ENCODE measurements at places on chromosomes 12 and 14.

DNA sequence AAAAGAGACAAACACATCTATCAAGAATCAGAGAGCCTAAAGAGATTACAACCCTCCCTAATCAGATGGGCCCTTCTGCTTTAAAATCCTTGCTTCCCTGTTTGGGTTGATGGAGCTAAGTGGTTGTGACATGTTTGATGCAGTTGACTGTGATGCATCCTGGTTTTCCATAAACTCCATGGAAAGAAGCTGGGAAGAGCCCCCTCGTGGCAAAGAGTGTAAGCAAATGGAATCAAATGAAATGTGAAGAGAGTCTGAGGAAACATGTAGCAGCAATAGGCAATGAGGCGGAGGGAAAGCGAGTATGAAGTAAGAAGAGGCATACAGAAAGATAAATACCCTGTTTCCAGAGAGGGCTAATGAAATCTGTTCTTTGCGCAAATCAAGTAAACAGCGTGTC lies 70.4 kb upstream of the SLCO1C1 start:
- DNase-seq, result no peak

DNA sequence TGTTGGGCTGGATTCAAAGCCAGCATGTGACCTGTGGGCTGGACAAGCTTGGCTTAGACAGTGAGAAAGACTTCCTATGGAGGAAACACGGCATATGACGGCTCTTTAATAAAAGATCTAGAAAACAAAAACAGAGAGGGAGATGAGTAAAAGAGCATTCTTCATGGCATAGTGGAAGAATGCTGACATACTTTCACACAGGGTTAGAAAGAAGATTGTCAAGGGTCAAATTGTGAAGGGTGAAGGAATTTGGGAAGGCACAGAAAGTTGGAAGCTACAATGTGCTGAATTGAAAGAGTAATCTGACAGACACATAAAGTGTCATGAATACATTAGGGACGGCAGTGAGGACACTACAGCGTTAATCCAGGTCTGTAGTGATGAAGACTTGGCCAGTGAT lies 63.4 kb downstream of the GALNT4 start:
- no peak for DNase-seq

- no peak for DNase-seq
Observed at GRCh38 chr12:102439426-102440405, 40.6 kb downstream of the IGF1 start.

GRCh38 chr12:112964915-112965314 lies 13.4 kb upstream of the OAS2 start:
- no peak for DNase-seq

GRCh38 chr12:112347581-112347982 lies 34.6 kb downstream of the HECTD4 start:
- no peak for DNase-seq

- DNase-seq, result no peak
Observed at GRCh38 chr14:101858791-101859537, 97.5 kb downstream of the PPP2R5C start.

DNA sequence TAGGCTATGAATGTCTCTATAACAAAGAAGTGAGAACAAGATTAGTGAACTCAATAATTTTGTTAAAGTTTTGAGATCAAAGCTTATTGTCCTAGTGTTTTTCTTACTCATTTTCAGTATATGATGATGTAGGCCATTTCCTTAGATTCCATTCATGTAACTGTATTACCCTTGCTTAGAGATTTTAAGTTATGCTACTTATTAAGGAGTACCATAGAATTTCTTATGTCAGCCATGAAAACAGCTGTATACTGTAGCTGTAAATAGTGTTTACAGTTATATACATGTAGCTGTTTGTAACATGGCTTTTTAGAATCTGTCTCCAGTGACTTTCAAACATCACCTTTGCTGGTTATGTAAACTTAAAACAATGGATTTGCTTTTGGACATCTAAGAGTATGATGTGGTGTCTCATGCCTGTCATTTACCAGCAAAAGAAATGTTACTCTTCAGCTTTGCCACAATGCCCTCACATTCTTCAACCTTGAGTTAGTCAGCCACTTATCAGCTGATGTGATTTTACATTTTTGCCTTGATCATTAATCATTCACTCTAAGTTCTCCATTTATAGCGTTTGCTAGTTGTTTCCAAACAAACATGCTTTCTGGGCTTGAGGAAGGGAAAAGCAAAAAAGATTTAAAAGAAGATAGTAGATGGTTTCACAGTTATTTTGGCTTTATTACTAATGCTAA lies 55.5 kb downstream of the SLC16A7 start:
- no peak for DNase-seq

DNA sequence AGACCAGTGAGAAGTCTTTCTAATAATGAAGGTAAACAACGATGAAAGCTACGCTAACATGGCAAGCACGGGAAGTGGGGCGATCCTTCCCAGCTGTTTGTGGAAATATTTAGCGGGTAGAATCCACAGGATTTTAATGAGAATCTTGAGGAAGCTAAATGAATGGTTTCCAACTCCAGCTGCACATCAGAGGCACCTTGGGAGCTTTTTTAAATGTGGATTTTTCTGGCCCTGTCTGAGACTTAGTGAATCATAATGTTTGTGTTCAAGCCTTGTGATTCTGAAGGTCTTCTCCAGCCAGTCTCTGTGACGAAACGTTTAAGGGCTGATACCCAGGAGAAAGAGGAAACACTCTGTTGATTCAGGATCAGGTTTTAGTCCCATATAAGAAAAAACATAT lies 169.8 kb downstream of the CAPZA3 start:
- no peak for DNase-seq
